ENCODE measurements at places on chromosomes 16 and 17.

- DNase-seq: no peak
Measured at GRCh38 chr17:8420041-8420934, 15.4 kb upstream of the NDEL1 start.

- no peak for DNase-seq
Measured at GRCh38 chr17:28645576-28645939, 600 bp upstream of the BLTP2 start.

DNA sequence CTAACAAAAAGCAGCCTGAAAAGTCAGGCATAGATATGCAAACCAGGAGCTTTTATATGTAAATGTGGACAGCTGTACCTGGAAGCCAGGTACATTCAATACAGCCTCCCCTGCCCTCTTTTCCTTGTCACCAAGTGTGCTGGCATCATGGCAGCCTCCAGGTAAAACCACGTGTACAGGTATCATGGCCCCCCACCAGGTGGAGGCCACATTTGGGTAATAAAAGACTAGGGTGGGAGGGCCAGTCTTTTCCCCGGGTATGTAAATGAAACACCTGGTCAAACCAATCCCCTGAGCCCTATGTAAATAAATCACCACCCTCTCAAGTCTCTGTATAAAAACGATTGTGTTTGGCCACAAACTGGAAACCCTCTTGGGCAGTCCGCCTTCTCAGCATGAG is 226.4 kb upstream of the GOT2 start:
- no peak for DNase-seq

DNA sequence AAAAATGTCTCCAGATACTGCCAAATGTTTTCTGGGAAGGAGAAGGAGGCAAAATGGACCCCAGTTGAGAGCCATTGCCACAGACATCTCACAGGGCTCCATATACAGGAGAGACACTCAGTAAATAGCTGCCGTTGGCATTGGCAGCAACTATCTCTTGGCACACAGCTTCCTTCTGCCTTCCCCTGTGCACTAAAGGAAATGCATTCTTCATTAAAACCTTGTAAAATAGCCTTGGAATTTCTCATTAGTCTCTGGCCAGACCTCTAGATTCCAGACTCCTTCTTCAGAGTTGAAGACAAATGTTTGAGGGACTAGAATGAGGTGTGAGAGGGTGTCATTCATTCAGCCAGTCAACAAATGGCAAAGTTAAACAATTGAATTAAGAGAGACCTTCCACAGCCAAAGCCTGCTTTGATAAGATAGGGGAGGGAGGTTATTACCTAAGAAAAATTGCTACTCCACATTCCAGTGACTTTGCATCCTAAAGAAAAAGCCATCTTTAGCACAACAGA is 223.9 kb upstream of the HS3ST3A1 start:
- DNase-seq: no peak

GRCh38 chr17:30388321-30389179 is 9.8 kb downstream of the CPD start:
- DNase-seq: no peak
